ENCODE measurements at places on chromosomes 5 and 9.

DNA sequence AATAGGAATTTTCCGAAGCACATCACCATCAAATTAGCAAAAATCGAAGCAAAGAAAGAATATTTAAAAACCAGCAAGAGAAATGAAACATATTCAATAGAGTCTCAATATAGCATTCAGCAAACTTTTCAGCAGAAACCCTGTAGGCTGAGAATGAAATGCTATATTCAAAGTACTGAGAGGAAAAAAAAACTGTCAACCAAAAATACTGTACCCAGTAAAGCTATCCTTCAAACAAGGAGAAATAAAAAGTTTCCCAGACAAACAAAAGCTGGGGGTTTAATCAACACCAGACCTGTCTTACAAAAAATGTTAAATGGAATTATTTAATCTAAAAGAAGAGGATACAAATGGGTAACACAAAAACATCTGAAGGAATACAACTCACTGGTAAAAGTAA is 116.0 kb downstream of the TRPM3 start:
- no peak for DNase-seq

- DNase-seq: no peak
These were observed 19.0 kb upstream of the FER start for GRCh38 chr5:108728566-108729241.

DNA sequence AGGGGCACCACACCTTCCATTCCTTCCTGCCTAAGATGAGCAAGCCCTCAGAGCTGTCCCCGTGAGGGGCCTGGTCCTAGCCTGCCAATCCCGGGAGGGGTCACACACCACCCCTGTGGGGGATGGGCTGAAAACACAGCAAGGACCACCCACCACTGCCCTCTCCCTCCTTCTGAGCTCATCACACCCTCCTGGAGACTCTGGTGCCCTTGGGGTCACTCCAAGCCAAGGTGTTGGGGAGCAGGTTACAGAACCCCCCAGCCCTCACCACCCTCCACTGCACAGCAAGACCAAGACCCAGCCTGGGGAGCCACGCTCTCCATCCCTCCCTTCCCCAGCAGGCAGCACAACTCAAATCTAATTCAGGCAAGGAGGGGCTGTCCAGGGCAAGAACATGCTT is 60.5 kb upstream of the PPP1R26 start:
- DNase-seq: no peak

GRCh38 chr5:141557681-141558136 is 61.1 kb downstream of the DIAPH1 start:
- DNase-seq: peak; percentile 80

GRCh38 chr9:34374905-34375552 is 1.7 kb downstream of the MYORG start:
- DNase-seq: no peak

- no peak for DNase-seq
These were observed 35.8 kb upstream of the LCP2 start for GRCh38 chr5:170333161-170333910.

DNA sequence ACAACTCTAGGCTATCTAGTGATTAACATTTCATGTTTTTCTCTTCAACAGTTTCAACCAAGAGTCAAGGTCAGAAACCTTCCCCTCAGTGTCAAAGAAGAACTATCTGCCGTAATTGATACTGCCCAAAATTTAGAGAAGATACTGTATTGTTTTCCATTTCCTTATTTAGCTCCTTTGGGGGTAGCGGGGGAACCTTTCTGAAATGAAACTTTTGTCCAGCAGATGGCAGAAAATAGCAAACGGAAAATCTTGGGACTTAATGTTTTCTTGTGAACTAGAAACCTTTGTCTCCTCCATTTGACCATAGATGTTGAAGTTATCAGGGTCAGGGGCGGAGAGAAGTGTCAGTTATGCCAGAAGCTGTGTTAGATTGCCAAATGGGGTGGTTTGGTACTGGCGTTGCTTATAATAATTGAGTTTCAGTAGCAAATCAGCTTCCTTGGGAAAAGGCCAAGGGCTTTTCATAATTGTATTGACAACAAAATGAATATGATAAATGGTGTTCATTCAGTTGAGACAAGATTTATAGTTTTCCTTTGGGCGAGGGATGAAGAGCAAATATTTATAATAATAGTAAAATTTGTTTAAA is 101.7 kb upstream of the TLX3 start:
- peak; percentile 27 for DNase-seq

DNA sequence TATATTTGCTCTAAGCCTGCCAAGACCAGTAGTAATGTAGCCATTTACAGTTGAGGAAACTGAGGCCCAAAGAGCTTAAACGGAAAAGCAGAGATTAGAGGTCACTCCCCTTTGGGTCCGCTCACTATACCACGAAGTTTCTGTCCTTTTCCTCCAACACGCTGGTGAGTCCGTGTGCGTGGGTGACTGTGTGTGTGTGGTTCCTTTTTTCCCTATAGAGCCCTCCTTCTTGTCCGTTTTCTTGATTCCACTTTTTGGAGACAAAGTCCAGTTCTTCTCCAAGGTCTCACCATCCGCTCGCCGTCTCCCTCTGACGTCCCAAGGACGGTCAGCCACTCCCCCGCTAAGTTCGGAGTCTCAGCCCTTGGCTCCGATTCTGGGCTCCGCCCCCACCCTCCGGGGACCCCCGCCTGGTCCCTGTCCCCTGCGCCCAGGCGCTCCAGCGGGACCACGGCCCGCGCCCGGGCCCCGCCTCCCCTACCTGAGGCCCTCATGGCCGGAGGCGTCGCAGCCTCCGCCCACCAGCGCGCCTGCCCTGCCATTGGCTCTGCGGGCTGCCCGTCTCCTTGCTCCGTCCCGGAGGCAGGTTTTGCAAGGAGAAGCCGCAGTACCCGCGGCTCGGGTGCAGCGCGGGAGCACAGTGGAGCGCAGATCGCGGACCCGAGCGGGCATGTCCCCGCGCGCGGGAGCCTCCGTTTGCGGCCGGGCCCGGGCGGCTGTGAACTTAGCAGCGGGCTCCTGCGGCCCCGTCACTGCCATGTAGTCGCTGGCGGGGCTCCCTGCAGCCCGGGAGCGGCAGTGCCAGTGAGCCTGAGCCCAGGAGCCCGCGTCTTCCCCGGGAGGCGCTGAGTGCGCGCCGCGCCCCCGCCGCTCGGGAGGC is at the start of gene MAST4:
MAST4 (plus strand) TSS at position 638 of the 880 bp plus-strand sequence. CDS start 263 bp downstream, outside the sequence.
- DNase-seq: peak; percentile 49

DNA sequence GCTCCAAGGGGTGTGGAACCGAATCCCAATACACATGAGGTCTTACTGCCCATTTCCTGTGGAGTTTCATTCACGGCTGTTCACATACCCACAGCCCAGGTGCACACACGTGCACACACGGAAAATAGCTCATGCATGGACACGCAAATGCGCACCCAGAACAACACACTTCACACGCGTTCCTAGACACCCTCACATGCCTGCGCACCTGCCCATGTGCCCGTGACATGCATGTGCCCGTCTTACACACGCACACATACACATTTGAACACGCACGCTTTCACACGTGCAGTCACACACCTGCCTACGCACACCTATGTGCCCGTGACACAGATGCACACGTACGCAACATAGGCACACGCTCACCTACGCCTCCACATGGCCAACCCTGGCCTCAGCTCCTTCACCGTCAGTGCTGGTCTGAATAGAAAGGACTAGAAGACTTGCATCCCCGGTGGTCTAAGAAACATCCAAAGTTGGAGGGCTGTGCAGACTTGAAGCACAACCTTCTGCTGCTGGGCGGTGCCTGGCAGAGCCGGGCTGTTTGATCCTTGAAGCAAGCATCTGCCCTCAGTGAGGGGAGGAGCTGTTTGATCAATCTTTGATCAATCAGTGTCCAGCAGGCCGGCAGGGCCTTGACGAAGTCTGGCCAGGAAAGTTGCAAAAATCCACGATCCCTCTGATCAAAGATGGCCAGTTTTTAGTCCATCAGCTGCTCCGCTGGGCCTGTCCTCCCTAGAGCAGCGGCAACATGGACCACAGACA is 164.7 kb downstream of the OLFM1 start:
- DNase-seq: no peak

DNA sequence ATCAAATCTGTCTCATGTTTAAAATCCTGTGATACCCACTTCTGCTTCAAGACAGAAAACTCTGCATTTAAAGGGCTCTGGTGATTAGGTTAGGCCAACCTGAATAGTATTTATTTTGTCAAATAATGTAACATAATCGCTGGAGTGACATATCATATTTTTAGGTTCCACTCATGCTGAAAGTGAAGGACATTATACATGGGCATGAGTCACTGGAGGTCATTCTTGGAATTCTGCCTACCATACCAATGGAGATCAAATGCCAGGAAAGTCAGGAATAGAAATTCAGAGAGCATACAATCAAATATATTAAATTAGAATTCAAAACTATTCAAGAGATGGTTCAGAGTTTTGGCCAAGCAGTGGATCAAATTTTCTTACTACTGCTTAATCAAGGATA is 97.1 kb upstream of the PRSS3 start:
- DNase-seq: no peak

DNA sequence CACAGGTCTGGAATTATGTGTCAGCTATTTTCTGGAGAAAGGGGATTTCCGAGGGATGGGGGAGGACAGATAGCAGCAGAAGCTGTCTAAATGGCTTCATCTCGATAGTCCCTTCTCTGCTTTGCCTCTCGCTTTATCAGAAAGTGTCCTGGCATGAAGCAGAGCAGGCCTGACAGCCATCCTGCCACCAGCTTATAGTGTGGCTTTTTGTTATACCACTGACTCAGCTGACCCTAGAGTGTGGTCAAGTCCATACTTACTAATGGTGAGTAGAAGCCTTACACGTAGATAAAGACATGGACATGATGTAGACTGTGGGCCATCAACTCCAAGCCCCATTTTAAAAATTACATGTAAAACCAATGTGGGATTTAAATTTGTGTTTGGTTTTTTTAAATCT is 50.0 kb downstream of the RCL1 start:
- DNase-seq: peak; percentile 48

- no peak for DNase-seq
These were observed 23.4 kb downstream of the LURAP1L start for GRCh38 chr9:12798066-12798770.

DNA sequence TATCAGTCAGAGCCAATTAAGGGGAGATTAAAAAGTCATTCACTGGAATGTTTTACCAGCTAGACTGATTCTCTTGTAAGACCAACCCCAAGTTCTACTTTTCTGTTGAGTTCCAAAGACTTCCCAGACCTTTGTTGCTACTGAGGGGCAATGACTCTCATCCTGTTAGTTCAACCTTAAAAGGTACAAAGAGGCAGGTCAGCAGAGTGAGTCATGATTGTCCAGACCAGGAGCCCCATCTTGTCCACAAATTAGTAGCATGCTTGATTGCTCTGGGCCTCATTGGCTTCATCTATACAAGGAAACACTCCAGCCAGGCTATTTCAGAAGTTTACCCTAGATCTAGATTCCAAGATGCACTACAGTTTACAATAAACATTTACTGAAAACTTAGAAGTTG is 79.9 kb upstream of the IL7R start:
- DNase-seq: no peak

DNA sequence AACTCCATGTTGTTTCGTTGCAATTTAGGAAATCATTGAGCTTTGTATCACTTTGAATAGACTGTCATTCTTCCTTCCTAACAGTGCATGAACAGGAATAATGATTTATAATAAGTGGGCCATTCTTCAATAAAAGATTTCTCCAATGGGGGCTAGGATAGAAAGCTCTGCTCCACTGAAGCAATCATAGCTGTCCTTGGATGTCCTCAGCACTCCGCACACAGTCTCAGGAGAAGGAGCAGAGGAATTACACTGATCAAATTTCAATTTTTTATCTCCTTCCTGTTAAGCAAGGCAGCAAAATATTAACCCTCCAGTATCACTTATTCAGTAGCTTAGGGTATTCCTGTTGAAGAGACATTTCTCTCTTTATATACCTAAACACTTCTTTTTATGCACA is 532.7 kb upstream of the ST8SIA4 start:
- DNase-seq: no peak

DNA sequence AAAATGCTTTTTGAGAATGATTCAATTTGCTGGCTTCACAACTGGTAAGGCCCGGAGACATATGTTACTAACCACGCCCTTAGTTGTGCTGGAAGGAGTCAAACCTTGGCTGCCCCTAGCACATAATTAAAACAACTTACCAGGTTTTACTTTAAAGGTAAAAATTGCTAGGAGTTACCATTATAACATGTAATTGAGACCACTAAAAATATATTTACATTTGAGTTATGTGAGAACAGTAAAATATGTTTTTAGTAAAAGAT is 435.6 kb upstream of the CDH9 start:
- DNase-seq: peak; percentile 4

GRCh38 chr5:10288592-10289219 is 19.0 kb downstream of the CMBL start:
- DNase-seq: peak; percentile 90

DNA sequence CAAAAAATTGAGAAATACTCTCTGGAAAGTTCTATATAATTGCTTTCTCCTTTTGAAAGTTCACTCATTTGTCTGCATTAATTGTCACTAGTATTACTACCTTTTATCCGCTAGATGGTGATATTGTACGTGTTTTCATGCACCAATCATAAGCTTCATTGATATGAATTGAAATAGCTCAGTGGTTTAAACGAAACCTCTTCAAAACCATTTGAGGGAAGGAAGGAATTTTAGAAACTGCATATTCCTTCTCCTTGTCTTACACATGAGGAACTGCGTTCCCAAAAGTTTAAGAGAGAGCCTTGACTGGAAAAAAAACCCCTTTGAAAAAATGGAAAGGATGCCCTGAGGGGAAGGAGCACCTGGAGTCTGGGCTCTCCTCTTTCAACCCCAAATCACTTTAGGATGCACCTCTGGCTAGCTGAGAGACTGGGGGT is 98.6 kb downstream of the YTHDC2 start:
- DNase-seq: peak; percentile 50

DNA sequence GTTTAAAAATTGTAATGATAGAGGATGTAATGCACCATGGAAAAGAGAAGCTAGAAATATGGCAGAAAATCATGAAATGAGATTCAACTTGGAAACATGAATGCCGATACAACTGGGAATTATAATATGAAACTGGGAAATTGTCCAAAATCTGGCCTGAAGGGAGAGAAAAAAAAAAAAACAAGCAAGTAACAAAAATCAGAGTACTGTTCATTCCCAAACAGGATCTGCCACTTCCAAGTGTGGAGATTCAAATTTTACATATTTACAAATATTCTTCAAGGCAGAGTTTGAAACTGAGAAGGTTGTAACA is 56.6 kb upstream of the MOCS2 start:
- DNase-seq: no peak

All from hematopoietic multipotent progenitor cell treated with erythropoietin and hydrocortisone succinate and interleukin-3 and kit ligand, for 17 days (in vitro differentiated cells).